Renal pelvis (tissue), 12 donors: ENCODE measurements at places on chromosomes 13 and 19.

DNA sequence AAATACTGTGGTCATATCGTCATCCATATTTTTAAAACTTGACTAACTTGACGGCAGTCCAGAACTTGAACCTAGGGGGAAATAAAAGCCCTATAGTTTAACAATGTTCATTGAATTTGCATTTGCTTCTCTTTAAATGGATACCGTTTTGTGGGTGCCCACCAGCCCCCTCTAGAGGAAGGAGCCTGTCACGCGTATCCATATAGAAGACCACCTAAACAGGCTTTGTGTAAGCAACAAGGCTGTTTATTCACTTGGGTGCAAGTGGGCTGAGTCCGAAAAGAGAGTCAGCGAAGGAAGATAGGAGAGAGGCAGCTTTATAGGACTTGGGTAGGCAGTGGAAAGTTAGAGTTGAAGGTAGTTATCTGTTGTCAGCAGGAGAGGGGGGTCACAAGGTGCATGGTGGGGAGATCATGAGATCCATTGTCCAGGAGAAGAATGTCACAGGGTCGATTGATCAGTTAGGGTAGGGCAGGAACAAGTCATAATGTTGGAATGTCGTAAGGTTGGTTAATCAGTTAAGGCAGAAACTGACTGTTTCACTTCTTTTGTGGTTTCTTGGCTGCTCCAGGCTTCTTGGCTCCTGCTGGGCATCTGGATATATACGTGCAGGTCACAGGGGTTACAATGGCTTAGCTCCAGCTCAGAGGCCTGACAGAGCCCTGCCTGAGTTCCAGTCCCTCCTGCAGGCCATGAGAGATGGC, 42.5 kb upstream of the ANKRD10 start:
- no peak for DNase-seq

DNA sequence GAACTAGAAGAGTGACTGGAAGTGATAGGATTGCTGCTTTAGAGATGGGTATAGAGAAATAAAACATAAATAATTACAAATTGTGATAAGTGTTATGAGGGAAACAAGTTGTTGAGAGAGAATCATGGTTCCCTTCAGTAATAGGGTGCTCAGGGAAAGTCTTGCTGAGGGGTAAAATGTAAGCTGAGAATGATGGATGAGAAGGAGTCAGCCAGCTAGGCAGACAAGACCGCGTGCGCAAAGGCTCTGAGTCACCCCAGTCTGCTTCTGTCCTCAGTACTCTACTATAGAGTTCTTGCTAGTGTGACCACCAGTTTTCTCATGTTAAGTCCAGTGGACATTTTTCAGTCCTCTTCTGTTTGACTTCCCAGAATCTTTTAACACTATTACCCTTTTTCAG, 39.5 kb downstream of the PCCA start:
- no peak for DNase-seq

DNA sequence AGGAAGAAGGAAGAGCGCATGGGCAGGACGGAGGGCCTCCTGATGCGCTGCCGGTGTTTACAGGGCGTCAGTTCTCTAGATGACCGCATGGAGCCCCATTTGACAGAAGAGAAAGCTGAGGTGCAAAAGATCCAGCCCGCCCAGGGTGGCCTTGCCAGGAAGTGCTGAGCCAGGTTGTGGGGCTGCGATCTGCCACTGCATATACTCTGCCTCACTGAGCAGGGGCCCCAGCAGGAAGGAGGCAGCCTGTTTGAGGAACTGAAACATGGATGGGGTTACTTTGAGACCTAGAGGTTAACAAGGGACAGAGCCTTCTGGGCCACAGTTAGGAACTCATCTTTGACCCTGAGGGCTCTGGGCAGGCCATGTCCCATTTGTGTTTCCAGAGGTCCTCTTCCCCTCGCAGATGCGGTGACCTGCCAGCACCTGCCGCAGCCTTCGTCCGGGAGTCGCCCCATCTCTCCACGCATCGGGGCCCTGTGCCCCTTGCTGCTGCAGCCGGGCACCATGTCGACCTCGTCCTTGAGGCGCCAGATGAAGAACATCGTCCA, 3.2 kb downstream of the EPN1 start:
- no peak for DNase-seq

DNA sequence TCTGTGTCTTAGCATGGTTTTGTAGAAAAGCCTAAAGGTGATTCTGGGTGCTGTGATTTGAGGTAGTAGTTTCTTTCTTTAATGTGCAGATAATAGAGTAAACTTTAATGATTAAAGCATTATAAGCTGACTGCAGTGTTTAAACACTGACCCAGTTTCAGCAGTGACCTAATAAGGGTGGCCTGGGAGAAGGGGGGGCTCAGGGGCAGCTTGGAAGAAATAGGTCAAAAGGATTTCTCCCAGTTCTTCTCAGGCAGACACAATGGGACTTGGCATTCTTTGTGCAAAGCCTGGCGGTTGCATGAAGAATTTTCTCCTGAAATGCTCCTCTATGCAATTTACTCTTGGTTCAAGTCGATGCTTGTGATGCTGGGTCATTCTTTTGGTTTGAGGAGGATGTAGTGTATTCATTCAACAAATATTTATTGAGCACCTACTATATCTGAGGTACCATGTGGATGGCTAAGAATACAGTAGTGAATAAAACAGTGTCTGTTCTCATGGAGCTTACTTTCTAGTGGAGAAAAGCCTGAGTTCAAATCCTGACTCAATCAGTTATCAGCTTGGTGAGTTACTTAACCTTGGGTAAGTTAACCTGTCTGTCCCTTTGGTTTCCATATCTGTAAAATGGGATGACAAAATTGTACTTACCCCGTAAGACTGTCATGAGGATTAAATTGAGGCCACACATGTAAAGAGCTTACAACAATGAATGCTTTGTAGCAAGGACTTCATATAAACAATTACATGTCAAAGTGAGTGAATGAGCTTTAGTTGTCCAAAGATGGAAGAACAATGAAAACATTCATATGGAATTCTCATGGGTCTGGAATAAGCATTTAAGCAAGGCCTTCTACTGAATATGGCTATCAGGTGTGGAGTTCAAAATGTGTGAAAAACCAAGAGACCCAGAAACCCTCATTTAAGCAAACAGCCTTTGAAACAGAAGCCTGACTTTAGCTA, 210.2 kb downstream of the KCNRG start:
- no peak for DNase-seq

- DNase-seq, result no peak
These were observed 134.0 kb downstream of the COG6 start for GRCh38 chr13:39789451-39789850.

GRCh38 chr19:20388706-20389225, 176.8 kb downstream of the ZNF737 start:
- no peak for DNase-seq

- DNase-seq, result no peak
These were observed 4.3 kb downstream of the MYH14 start for GRCh38 chr19:50207730-50208129.

DNA sequence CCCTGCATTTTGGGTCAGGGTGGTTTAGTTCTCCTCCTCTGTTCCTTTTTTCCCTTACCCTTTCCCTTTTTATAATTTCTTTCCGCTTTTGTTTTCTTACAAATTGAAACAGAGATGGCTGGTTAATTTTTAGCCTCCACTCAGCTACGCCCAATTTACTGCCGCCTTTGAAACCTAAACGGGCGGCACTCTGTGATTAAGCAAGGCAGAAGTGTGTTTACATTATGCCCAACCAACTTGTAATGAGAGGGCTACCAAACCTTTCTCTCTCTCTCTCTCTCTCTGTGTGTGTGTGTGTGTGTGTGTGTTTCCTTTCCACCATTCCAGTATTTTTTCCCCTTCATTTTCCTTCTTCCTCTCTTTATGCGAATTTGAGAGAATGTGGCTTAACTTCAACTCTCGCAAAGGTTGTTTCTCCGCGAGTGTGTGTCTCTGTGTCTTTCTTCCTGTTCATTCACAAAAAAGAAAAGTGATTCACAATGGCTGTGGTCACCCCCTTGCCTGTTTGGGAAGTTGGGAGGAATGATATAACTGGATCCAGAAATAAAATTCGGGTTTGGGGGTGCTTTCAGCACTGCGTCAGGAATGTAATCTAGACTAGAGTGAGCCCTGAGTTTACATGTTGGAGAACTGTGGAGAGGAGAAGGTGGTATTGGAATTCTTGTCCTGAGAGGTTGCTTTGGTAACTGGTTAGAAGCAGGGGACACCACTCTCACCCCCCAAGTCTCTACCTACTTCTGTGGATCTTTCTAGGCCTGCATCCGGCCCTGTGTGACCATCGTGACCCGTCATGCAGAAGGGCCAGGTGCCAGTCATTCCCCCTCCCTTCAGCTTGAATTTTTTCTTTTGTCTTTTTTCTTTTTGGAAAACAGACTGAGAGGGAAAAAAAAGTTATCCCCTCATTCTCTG, 31.4 kb downstream of the NFIX start:
- DNase-seq, result peak; percentile 62

- no peak for DNase-seq
These were observed 76.0 kb downstream of the KCTD15 start for GRCh38 chr19:33872445-33873320.

GRCh38 chr13:112457485-112457884, 81.3 kb downstream of the SPACA7 start:
- DNase-seq, result no peak

GRCh38 chr13:37681281-37682032, 82.9 kb upstream of the POSTN start:
- no peak for DNase-seq

DNA sequence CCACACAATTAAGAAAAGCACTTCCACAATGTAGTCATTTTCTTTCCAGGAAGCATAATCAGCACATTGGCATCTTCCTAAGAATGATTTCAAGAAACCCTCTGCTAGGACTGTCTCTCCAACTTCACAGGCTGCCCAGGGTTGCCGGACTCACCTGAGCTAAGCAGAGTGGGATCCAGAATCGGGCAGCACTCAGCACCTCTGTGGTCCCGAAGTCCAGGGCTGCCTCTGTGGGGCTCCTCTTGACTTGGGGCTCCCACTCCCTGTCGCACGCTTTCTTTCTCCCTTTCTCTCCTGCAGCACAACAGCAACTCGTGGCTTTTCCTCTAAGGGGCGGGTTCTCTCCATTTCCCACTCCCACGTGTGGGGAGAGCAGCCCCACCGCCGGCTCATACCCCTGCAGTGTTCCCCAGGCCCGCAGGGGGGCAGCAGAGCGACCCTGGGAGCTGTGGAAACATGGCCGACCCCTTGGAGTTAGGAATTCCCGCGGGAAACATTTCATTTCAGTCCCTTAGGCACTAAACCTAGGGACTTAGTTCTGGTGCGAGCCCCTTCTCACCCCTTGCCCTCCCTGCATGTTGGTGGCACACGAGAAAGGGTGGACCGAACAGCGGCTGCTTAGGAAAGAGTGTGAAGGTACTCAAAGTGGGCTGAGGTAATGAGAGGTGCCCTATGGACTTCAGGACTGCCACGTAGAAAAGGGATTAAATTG, at the start of gene TMEM272:
TSS of gene TMEM272 (minus strand) at position 316 of the 712 bp plus-strand sequence. CDS start 6,647 bp downstream, outside the sequence.
- DNase-seq, result peak; percentile 40

DNA sequence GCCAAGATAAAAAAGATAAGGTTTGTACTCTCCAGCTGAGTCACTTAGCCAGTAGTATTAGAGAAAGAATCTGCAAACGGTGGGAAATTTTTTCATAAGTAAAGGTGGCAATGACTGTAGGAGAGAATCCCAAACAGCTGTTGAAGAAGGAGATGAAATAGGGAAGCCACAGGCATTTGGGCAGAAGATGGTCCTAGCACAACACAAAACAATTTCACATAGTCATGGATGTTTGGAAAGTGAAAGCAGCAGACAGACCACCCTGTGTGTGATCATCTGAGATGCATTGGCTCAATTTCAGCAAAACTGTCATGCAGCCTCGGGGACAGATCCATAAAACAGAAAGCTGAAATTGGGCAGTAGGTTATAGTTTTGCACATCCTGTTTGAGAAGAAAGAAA, 2832.4 kb downstream of the PCDH9 start:
- DNase-seq, result no peak

DNA sequence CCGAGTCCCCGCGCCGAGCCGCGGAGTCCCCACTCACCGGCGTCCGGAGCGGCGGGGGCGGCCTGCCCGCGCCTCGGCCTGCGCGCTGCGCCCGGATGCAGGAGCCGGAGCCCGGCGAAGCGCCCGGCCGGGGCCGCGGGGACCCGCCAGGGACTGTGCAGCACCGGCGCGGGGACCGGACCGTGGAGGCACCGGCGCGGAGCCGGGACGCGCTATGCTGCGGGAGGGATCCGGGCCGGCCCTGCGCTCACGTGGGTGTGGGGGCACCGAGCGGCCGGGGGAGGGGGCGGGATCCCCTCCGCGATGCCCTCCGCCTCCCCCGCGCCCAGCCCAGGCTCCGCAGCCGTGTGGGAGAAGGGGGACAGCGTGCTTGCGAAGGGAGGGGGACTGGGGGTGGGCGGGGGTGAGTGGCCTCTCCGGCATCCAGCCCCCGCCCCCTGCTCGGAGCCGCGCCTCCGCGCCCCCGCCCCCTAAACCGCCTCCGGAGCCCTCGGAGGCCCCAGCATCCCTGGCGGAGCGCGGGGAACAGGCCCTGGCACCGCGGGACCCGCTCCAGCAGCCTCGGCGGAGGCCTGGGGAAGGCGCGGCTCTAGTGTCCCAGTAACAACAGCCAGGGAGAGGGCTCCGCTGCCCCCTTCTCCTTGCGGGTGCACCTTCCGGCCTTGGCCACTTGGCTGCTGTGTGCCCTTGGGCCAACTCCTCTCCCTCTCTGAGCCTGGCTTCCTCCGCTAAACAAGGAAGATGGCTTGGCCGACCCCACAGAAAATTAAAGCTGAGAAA, at the start of gene SLC1A6:
TSS of gene SLC1A6 (minus strand) at position 389 of the 780 bp plus-strand sequence. CDS start 6,954 bp downstream, outside the sequence.
- no peak for DNase-seq

DNA sequence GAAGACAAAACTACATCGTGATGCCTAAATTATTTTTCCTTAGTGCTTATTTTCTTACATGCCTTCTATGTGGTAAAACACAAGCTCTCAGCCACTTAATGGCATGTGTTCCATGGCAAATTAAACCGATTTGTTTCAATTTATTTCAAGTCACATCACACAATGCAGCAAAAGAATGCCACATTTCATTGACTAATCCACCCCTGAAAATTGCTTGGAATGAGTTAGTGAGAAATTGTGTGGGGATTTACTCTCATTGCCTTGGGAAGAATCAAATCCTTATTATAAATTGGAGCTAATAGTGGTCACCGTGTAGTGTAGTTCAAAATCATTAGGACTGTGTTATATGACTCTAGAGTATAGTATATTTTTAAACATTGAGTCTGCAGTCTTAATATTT, 485.5 kb upstream of the KLHL1 start:
- DNase-seq, result no peak

DNA sequence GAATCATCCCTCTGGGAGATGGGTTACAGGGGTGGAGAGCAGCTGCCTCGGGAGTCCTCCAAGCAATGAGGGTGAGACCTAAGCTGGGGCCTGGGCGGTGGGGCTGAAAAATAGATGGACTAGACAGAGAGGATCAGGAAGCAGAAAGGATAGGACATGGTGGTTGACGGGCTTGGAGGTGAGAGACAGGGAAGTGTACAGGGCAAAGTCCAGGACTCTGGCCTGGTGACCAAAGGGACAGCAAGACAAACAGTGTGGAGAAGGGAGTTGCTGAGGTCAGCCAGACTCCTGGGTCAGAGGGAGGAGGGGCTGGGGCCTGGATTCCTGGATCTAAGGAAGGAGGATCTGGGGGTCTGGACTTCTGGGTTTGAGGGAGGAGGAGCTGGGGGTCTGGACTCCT, 5.5 kb downstream of the PHLDB3 start:
- DNase-seq, result no peak

- DNase-seq, result no peak
These were observed 18.7 kb downstream of the MEX3D start for GRCh38 chr19:1549332-1549945.
